ENCODE measurements at places on chromosomes 11 and 22.

DNA sequence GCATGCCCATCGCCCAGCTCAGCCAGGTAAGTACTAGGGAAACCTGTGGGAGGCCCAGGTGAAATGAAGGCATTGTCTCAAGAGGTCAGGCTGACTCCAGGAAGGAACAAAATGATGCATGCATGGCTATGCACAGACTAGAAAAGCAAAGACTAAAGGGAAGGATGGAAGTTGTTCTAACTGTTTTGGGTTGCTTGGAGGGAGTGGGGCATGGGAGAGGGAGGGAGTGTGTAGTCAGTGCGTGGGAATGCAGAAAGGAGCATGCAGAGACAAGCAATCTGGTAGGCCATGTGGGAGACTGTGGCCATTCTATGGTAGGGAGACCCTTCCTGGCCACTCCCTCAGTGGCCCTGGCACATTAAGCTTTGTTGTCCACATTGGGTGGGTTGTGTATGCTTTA lies 2.9 kb downstream of the MICAL3 start:
- no peak for DNase-seq

DNA sequence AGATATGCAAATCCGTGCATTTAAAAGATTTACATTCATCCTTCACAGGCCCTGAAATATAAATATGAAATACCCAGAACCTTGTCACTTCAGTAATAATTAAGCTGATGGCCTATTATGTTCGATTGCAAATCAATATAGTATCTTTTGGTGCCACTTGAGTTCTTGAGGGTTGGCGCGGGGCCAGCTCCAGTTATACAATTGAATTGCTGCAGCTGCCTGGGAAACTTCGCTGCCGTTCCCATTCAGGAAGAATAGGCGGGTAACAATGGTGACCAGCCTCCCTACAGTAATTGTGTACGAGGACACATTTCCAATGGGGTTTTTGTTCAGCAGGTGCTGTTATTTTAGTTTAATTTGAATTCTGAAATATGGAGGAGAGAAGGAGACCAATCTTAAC lies 451.2 kb downstream of the INSC start:
- DNase-seq: no peak

DNA sequence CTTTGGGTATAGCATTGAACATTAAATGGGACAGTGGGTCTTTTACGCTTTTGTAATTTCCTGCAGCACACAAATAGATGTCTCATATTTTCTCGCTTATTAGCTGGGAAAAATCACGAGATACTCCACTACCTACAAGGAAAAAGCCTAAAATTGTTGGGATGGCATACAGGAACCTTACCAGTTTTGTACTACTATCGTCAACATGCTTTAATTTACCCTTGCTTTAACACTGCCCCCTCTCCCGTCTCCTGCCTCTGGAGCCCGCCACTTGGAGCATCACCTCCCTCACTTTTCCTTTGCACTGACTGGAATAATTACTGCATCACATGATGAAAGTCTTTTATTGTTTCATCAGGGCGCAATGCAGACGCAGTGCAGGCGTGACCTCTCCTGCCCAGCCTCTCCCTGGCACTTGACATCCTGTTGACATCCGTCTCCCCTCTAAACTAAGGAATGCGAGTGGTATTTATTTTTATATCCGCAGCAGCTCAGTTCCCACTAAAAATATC lies 1.0 kb upstream of the FNBP4 start:
- DNase-seq: no peak

DNA sequence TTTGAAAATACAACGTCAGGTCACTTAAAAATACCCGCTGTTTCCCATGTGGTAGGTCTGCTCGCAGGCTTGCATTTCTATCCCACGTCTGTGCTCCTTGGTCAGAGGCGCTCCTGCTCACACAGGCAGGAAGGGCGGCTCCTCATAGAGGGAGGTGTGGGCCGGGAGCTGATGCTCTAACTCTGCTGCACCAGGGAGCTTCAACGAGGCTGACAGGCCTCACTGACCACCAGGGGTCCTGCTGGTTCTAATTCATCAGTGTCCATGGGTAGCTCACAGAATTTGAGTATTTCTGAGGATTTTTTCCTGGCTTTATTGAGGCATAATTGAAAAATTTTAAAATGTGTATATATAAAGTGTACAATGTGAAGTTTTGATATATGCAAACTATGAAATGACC lies 68.5 kb downstream of the PIWIL3 start:
- no peak for DNase-seq

DNA sequence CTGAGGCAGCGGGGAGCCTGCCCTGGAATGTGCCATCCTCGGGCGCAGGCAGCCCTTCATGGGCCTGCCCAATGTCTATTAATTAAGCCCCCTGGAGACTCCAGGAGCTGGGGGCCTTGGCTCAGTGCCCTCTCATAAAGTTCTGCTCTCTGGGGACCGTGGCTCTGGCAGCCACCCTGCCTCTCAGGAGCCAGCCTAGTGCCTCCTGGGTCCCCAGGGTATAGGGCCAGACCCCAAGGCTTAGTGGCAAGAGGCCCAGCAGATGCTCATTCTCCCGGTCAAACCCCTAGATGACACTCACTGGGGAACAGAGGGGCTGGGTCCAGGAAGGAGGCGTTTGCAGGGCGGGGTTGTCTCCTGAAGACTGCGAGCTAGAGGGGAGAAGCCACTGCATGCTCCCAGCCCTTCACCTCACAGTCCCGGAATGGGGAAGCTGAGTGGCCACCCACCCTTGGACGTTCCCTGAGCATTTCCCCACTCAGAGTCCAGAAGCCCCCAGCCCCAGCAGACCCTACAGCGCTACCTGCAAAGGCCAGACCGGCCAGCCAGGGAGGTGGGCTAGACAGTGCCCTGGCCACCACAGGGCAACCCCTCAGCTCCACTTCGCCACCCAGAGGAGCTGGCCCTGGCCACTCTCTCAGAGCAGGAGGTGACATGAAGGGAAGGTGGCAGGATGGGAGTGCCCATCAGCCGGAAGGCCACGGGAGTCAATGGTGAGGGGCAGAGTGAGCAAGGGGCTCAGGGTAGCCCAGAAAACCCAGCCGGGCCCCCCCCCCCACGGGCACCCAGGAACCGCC lies 83.0 kb downstream of the CDKN1C start:
- no peak for DNase-seq

DNA sequence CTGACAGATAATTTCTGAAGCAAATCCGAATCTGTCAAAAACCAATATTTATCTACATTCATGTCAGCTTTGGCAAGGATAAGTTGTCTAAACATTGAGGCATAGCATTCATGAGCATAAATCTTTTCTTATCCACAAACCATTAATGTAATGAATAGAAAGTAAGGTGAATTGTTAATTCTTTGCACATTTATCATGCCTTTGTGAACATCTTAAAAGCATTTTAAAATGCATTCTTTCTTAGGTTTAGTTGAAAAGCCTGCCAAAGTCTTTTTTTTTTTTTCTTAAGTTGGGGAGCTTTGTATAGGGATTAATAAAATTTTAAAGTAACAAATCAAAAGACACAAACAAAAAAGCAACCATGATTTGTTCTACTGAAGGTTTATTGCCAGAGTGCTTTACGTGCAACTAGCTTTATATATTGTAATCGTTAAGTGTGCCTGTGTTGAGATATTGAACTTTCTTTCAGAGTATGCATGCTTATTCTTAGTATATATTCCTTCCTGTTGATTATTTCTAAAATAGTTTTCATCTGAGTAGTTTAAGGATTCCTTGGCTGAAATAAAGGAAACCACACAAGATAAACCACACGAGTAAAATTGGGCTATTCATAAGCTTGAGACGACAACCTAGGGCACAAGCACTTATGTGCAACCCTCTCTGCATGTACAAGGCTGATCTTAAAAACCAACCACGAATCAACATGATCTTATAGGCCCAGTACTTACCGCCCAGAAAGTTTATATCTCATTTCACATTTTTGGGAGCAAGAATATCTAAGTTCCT lies 1110.9 kb upstream of the CNTN5 start:
- DNase-seq: no peak

GRCh38 chr11:86119077-86119476 lies 50.2 kb upstream of the PICALM start:
- no peak for DNase-seq

DNA sequence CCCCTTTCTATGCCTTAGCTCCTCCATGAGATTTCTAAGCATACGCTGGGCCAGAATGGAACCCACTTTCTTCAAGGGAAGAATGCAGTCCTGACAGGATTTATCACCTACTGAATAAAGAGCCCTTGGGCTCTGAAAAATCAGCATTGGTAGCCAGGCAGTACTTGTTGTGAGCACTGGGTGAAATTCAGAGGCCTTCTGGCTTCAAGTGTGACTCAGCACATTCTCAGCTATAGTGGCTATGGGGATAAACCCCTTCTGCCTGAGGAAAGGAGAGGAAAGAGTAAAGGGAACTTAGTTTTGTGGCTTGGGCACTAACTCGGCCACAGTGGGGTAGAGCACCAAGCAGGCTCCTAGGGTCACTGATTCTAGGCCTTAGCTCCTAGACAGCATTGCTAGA lies 574.8 kb downstream of the JRKL start:
- DNase-seq: no peak

DNA sequence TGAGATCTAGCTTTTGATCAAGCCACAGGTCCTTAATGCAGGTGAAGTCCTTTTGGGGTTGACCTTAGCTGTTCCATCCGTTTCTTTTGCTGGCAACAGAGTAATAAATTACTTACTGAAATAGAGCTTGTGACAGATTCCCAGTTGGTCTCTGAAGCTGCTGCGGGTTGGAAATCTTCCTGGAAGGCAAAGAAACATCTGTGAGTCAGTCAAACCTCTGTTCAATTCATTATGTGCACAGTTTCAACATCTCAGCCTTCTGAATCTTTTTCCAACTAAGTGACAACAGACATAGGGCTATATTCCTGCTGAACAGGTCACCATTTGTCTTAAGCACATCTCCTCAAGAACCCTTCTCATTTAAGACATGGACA lies 88.9 kb upstream of the DDI1 start:
- DNase-seq: no peak

- no peak for DNase-seq
These were observed 123.0 kb downstream of the TRIM44 start for GRCh38 chr11:35785287-35786167.

DNA sequence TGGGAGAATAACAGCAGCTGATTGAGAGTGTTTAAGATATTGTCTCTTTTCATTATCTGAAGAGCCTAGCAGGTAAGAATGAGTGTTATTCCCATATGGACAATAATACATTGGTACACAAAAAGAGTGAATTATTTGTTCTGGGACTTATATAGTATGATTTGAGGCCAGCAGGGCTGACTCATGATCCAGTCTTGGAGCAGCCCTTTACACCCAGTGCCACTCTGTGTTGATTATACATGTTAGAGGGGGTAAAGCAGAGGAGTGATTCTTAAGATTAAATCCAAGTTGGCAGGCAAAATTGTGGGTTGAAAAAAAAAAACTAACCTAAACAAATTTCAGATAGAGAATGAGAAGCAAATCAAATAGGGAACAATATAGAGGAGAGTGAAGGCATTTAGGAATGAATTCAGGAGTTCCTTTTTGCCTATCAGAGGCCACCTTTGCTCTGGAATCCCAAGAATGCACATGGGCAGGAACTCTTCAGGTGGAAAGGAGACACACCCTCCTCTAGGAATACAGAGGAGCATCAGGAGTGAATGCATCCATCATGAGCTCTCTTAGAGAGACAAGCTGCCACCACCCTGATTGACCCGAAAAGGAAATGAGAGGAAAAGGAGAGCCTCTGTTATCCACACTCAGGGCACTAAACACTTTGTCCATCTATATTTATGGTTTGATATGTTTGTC lies 19.2 kb upstream of the MRGPRX1 start:
- no peak for DNase-seq

GRCh38 chr11:128458321-128458720 lies 129.0 kb downstream of the ETS1 start:
- DNase-seq: no peak

DNA sequence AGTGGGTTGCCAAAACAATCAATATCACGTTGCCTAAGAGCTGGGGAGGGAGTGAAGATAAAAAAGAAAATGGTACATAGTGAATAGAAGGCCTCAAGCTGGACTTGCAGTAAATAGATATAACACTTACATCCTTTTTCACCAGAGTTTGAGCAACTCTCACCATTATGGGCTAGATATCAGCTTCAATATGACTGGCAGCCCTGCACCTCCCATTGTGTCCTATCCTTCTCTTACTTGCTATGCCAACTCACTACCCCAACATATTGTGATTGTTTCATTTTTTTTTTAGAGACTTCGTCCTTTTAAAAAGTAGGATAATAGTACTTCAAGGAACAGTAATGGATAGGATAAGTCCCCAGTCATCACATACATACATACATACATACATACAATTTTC lies 7.4 kb downstream of the HBG1 start:
- DNase-seq: no peak

DNA sequence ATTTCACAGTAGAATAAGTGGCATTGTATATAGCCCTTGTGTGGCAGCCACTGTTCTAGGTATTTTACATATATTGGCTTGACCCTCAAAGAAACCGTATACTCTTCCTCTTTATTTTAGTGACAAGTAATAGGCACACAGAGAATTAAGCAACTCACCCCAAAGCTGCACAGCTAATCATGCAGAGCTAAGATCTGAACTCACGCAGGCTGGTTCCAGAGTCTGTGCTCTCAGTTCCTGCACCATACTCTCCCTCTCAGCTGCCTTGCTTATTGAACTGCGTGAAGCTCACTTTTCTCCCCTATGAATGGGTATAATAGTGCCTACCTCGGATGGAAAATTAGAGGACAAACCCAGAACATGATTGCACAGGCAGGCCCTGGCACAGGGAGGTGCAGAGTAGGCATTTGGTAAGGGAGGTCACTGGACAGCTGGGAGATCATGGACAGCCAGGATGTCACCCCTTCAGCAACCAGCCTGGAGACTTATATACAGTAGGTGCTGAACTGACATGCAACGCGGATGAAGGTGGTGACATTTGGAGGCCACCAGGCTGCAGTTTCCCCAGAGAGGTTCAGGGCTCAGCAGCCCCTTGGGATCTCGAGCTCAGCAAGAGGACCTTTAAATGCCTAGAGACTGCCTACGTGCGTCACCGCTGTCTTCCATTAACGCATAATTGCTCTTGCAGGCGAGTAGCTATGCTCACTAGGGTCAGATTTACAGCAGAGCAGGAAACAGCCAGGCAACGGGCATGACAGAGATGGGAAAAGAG lies 78.4 kb upstream of the TP53I11 start:
- DNase-seq: no peak

DNA sequence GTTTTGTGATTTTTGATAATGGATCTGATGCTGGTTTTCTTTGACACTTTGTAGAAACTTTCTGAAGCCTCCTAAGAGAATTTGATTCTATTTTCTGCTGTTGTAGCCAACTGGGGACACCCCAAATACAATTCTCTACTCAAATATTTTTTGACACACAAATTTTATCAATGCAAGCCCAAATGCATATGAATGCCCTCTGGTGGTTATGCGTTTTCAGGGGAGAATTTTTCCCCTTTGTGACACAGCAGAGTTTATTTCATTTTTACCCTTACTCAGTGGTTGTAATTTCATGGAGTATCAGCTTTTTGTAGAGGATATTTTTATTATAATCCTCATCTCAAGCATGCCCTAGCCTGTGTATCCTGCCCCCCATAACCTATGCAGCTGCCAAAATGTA lies 44.7 kb upstream of the MTMR2 start:
- no peak for DNase-seq

All from KG1 (cell line).